A549 treated with CORT108297 at 1 μM for 4 hours (cell line): ENCODE measurements at places on chromosomes 13 and 19. TPM values are rescaled to one million over a fixed set of nuclear protein-coding genes. Genes with fewer than 3 reads are reported as not detected.

LIN7B gene
- total RNA-seq, result 3.8 to 8.2 TPM (median 6.6 TPM) in 5 replicates

ZNF443 gene
- 0.80 to 1.1 TPM (median 0.92 TPM) in 5 replicates for total RNA-seq

ZNF850 gene
- total RNA-seq, result 0.29 to 1.0 TPM (median 0.68 TPM) in 5 replicates

SYT3 gene
- 0.37 to 0.63 TPM (median 0.47 TPM) in 5 replicates for total RNA-seq

GPR4 gene
- 0.06 to 0.13 TPM (median 0.10 TPM) in 5 replicates for total RNA-seq
